NCI-H460 (cell line): ENCODE measurements at places on chromosomes 1 and 21. TPM values are rescaled to one million over a fixed set of nuclear protein-coding genes. Genes with fewer than 3 reads are reported as not detected.

Gene GBP6
- total RNA-seq = not detected in 2 replicates

Gene ADAM30
- total RNA-seq = not detected in 2 replicates

Gene AVPR1B
- total RNA-seq = not detected in 2 replicates

Gene TEKT2
- total RNA-seq = not detected in 2 replicates

Gene ILDR2
- 0.22 and 0.38 TPM in 2 replicates for total RNA-seq

Gene NTMT2
- 0.15 TPM in 1 of 2 replicates, not detected in the other for total RNA-seq

Gene KRTAP19-4
- not detected in 2 replicates for total RNA-seq

Gene ARHGEF10L
- 3.3 and 3.8 TPM in 2 replicates for total RNA-seq
